ENCODE measurements at places on chromosomes 1 and 21.
A peak's percentile ranks its signal among the peaks of the same experiment; 100 is the strongest.

DNA sequence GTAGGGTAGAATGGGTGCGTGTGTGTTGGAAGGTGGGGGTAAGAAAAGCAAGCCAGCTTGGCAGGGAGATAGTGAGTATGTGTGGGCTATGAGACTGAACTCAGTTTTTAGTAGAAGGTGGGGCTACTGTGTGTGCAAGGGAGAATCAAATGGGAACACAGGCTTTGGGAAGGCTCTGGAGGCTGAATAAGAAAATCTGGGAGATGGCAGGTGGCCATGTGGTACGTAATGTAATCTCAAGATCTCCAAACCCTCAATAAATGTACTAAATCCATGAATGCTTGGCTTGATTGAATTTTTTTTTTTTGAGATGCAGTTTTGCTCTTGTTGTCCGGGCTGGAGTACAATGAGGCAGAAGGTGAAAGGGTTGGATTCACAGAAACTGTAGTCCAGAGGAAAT is 3.5 kb upstream of the ZSCAN20 start:
- DNase-seq = no peak

GRCh38 chr1:61444288-61444687 is 280.7 kb downstream of the TM2D1 start:
- DNase-seq = no peak

- DNase-seq = no peak
These were observed 4.9 kb downstream of the TRAPPC3 start for GRCh38 chr1:36144413-36144812.

DNA sequence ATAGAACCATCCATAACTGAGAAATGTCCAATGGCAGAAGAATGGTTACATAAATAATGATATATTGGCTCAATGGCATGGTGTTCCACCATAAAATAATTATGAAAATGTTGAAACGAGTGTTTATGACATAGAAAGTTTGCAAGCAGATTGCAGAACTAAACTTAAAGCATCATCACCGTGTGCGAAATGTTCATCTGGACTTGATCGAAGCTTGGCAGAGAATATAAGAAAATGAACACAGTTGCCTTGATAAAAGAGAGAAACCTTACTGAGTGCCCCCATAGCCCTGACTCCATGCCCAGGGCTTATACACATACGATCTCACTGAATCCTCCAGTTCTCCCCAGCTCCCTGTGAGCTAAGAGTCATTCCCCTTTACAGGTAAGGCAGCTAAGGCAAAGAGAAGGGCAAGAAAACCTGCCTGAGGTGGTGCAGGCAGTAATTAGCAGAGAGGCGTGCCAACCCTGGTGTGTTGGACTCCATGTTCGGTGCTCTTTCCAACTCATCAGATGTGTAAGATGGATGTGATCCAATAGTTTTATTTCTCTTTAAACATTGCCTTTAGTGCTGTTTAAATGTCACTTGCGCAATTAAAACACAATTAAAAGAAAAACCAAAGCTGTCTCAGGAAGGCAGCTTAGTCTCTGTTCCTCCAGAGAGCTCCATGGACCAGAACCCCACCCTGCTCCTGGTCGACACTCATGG is 21.8 kb upstream of the SPOCD1 start:
- no peak for DNase-seq

GRCh38 chr1:214416858-214417257 is 134.5 kb downstream of the PTPN14 start:
- no peak for DNase-seq

DNA sequence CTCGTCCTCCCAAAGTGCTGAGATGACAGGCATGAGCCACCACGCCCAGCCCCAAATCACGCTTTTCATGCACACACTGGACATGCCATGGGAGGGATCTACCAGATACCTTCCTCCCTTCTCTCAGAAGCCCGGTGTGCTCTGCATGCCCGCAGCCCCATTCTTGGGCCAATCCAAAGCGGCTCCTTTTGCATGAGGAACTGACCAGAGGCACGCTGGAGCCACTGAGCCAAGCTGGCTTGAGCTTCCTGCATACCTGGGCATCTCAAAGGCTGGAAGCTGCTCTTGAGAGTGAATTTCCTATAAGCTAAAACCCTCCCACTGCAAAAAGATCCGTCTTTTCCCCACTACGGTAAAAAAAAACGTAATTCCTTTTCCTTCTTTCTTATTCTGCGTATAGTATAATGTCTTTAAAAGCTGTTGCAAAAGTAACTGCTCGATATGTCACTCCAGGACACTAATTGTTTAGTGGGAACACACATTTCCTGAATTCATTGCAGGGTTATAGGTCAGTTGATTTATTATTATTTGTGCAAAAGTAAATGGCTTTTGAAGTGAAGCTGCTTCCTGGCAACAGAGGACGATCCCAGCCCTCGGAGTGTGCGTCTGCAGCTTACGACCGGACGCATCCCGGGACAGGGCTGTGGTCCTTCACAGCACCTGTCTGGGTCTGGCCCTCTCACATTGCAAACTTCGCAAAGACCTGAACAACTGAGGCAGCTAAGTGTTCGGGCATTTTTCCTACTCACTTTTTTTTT is 61.8 kb upstream of the ETS2 start:
- DNase-seq = peak; percentile 9

DNA sequence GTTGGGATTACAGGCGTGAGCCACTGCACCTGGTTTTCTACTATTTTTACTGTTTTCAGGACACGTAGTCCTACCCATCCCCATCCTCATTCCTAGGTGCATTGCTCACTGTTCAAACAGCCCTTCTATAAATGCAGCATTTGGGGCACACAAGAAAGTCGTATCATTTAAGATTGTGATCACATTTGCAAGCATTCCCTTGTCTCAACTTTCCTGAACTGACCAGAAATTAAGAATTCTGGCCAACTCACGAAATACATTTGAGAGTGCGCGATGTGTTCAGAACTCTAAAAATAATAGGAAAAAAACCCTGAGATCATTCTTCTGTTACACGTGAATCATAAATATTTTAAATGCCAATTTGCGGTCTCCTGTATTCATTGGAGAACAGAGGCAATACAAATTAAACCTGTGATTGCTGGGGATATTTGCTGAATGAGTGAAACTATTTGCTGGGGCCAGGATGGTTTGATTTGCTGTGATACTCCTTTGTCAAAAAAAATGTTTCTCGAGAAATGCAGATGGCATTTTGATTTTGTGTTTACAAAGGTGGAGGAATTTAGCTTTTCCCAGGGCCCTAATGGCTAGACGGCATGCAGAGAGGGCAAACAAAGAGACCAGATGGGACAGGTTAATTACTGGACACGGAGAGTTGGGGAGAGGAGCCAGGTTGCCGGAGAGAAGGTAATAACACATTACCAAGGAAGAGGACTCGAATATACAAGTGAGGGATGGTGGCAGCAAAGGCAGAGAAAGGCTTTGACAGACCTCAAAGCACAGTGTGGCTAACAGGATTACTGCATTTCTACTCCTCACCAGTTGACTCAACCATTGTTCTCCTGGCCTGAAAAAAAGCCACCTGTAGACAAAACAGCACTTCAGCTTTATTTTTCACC is 38.4 kb downstream of the STPG1 start:
- no peak for DNase-seq

- no peak for DNase-seq
These were observed 115.2 kb downstream of the DISP1 start for GRCh38 chr1:222930070-222930469.

GRCh38 chr1:114458237-114458777 is 52.7 kb downstream of the TRIM33 start:
- DNase-seq = no peak

GRCh38 chr21:33588485-33589335 is at the start of gene DONSON:
TSS of gene DONSON (minus strand) at chr21:33588684. CDS start at chr21:33588641, 43 bp downstream.
- peak; percentile 85 for DNase-seq

- no peak for DNase-seq
These were observed 12.5 kb upstream of the AHDC1 start for GRCh38 chr1:27616441-27616840.

- DNase-seq = peak; percentile 8
These were observed 25.5 kb downstream of the TNFRSF8 start for GRCh38 chr1:12088607-12089006.

All from thyroid gland (tissue), 4 donors.